NCI-H460 (cell line): ENCODE measurements at places on chromosomes 1 and 21.

DNA sequence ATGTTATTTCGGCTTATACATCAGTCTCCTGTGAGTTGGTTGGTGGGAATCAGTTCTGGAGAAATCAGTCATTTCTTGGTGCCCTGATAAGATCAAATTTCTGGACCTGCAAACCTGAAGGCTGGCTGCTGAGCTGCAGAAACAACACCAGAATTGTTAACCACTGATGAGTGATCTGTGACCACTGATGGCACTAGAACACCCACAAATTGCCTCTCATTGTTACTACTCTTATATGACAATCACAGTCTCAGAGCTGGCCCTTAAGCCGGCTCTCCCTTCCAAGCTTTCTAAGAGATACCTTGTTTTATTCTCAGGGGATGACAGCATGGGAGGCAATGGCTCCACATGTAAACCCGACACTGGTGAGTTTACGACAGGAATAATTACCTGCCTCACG is 1.9 kb downstream of the C1orf162 start:
- no peak for DNase-seq

GRCh38 chr1:6465461-6466005 is 440 bp downstream of the TNFRSF25 start:
- no peak for DNase-seq

GRCh38 chr1:221740369-221740992 is 1.4 kb downstream of the DUSP10 start:
- DNase-seq, result no peak

GRCh38 chr1:194372266-194372665 is 1185.9 kb upstream of the B3GALT2 start:
- no peak for DNase-seq

DNA sequence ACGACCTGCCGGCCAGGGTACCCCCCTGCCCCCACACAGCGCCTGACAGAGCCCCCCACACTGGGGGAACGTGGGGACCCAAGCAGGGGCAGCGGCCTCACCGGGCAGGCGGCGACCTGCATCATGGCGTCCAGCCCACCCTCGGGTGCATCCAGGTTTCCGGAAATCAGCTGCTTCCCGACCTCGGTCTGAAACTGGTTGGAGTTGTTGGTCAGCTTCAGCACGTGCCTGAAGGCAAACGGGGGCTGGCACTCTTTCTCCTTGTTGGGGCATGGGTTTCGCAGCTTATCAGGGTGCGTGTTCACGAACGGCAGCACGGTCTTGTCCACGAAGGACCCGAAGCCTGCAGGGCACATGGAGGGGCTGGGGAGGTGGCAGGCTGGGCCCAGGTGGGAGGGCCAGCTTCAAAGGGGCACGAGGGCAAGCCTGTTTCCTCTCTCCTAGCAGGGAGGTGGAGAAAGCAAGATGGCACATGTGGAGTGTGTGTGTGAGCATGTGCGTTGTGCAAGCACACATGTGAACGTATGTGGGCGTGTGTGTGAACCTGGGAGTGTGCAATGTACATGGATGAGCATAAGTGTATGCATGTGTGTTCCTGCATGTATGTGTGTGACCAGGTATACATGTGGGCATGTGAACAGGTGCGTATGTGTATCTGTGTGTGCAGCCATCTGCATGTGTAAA is 19.2 kb downstream of the ITGB2 start:
- DNase-seq, result no peak

- no peak for DNase-seq
Measured at GRCh38 chr21:44583800-44584147, 3.4 kb upstream of the KRTAP10-5 start.

GRCh38 chr1:208536212-208536611 is 292.0 kb upstream of the PLXNA2 start:
- no peak for DNase-seq

DNA sequence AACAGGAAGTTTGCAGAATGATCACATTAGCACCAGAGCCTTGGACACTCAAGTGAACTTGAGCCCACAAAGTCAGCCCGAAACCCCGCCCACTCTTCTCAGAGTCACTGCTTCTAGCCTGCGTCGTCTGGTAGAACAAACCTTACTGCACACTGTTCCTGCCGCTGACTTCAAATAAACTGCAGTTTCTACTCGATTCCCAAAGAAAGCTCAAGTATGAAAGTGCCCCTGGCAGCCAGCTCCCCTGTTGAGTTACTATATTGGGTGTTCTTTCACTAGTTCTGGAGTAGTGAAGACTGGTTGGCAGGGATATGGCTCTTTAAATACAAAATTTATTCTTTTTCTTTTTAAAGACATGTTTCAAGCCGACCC is 164.7 kb downstream of the GALNT2 start:
- no peak for DNase-seq

GRCh38 chr21:21051109-21052055 is 53.2 kb downstream of the NCAM2 start:
- no peak for DNase-seq

DNA sequence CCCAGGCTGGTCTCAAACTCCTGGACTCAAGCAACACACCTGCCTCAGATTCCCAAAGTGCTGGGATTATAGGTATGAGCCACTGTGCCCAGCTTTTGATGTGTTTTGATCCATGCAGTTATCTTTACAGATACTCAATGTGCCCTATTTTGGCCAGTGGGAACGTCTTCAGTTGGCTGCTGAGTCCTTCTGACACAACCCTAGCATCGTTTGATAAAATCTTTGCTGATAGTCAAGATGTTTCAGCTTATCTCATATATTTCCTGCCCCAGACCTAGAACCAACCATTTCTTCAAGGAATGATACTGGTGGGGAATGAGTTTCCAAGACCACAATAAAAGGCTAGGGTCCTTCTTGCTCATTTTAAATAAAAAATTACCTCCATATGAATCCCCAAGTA is 11.6 kb downstream of the POGZ start:
- no peak for DNase-seq

GRCh38 chr1:92995441-92996430 is 34.5 kb upstream of the DIPK1A start:
- no peak for DNase-seq

DNA sequence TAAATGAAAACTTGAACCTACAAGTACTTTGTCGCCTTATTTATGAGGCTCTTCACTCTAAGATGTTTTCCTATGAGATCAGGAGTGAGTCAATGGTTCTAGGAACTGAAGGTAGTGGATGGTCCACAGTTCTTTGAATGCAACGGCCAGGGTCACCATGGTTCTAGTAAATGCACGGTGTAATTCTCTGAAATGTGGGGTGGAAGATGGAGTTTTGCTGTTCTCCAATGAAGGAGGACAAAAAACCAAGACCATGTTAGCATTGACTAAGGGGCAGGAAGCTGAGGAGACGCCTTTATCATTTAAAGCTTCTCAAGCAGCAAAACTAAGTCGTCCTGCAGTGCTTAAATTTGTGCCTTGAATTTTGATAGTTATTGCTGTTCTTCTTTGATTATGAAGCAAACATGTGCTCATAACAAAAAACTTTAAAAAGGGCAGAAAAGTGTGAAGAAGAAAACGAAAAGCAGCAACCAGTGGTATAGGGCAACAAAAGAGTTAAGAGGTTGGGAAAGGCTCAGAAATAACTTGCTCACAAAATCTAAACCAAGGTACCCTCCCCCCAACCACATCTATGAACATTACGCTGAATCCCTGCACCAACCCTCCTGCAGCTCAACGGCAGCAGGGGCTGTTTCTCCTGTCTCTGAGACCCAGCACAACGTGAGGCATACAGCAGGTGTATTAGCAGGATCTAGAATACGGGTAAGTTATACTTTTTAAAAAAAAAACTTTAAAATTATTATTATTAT is 85.0 kb downstream of the MRPL37 start:
- no peak for DNase-seq

DNA sequence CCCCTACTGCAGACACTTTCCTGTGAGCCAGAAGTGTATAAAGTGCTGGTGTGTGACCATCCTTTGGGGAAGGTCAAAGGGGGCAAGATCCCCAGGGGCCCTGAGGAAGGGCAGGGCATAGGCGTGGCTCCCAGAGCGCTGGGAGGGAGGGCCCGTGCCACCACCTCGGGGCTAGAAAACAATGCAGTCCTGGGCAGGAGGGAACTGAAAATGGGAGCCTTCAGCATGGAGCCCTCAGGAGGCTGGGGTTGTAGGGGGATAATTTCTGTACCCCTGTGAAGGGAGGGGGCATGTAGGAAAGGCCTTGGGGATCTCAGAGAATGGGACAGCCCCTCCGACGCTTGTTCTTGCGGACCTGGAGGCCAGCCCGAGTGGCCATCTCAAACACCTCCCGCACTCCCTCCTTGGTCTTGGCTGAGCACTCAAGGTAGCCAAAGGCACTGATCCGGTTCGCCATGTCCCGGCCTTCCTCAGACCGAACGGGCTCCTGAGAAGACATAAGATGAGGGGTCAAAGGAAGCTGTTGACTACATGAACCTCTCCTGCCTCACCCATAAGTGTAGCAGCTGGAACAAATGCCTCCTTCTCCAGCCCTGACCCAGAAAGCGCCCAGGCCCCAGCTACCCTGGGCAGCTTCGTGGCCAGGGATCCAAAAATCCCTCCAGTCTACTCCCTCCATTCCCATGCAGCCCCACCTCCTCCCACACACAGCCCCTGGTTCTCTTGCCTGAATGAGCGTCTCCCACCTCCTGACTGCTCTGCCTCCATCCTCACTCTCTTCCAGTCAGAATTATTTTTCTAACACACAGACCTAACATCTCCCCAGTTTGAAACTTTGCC is 5.5 kb downstream of the RHOC start:
- no peak for DNase-seq
